Caudate nucleus (tissue), 63 donors: ENCODE measurements at places on chromosomes 4 and X.

- DNase-seq = no peak
Observed at GRCh38 chr4:57496697-57497471, 386.7 kb upstream of the IGFBP7 start.

DNA sequence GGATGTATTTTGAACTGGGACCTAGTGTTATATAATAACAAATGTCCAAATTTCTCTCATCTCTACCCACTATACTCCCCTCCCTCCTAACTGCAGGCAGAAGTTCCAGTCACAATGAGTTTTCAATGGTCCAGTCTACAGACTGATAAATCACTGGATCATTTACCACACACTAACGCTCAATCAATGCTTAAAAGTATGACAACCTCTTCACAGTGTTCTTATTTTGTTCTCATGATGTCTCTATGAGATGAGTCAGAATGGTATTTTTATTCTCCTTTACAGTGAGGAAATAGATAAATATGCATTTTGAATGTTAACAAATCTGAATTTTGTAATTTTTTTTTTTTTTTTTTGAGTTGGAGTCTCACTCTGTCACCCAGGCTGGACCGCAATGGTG, 83.7 kb upstream of the ETNPPL start:
- DNase-seq = no peak

DNA sequence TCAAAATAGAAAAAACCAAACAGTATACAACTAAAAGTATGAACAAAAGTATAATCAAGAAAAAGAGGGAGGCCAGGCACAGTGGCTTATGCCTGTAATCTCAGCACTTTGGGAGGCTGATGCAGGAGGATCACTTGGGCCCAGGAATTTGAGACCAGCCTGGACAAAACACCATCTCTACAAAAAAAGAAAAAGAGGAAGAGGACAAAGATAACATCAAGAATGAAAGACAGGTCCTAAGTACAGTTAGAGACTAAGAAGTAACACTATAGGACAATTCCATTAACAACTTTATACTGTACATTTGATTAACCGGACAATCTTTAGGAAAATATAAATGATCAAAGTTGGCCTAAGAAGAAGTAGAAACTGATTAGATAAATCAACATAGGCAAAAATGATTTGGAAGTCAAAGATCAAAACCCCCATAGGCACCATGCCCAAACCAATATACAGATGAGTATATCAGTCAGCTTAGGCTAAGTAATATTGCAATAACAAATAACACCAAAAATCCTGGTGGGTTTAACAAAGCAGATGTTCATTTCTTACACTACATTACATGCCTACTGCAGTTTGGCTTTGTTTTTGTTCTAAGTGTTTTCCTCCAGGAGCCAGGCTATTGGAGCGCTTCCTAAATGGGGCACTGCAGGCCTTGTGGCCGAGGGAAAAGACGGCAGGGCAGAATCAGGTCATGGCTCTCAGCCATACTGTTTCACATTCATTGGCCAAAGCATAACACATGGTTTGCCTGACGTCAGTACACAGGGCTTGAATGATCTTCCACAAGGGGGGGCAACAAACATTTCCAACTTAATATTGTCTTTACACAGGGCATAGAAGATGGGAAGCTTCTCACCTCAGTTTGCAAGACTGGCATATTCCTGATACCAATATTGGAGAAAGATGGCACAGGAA, 42.2 kb upstream of the HGFAC start:
- DNase-seq = no peak

DNA sequence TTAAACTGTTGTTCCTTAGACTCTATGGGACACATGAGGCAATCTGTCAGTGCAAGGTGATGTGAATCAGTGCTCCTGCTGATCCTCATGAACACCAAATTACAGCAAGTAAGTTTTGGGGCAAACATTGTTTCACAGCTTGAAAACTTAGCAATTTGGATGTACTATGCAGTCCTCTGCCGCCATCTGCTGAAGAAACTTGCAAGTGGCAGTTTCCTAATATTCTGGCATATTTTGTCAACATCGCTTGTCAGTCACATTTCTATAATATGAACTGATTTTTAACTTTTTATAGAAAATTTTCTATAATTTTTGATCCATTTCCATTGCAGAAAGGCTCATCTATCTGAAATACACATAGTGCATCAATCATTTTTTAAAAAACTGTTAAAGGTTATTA, 56.3 kb downstream of the ZAR1 start:
- no peak for DNase-seq

GRCh38 chr4:40831146-40831907, 81.6 kb downstream of the NSUN7 start:
- DNase-seq = no peak

- peak; percentile 93 for DNase-seq
Observed at GRCh38 chrX:47217852-47218279, 615 bp upstream of the CDK16 start.

DNA sequence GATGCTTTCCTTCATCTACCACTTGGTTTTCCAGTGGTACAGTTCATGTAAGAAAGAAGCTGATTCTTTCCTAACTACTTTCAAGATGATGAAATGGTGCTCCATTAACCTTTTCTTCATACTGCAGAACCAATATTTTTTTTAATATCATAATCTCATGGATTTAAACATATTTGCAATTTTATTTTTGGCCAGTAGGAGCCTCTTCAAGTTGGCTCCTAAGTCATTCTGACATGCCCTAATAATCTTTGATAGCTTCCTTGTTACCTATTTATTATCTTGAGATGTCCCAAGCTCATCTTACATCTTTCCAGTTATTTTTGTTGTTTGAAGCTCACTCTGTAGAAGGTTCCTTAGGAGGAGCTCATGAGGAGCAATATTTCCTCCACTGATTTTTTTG, 170.2 kb downstream of the APBB2 start:
- no peak for DNase-seq

GRCh38 chr4:81623434-81623833, 151.7 kb upstream of the RASGEF1B start:
- DNase-seq = no peak

- no peak for DNase-seq
Observed at GRCh38 chr4:109985993-109986974, 73.6 kb downstream of the EGF start.

DNA sequence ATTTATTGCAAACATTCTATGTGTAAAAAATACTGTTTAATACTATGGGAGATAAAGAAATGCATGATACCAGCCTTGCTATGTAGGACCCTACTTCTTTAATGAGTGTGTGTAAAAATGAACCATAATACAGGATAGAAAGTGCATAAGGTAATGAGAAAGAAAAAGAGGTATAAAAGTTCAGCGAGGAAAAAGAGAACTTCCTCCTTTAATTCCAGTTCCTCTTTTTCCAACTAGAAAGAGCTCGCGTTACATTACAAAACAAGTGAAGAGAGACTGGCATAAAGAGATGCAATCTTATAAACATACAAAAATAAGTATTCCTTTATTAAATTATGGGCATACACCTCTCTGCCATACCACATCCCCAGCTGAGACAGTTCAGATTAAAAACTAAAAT, 77.4 kb downstream of the ANKRD17 start:
- DNase-seq = no peak
